NCI-H1092 treated with DMSO at 0.1 percent for 48 hours (cell line): ENCODE measurements at places on chromosomes 2 and 18.

DNA sequence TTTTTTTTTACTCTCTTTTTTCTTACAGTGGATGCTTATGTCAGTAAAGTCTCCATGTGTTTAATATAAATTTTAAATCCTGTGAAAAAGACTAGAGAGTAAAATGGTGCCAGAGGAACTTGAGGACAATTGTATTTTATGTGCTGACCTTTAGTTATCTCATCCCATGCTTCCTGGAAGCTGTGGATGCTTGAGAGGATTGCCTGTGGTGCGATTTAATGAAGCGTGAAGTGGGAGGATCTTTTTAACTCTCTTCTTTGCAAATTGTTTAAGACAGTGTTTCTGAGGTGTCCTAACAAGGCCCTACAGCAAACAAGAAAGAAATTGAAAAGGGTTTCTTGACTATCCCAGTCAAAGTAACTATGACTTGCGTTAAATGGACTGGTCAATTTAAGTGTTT lies 84.2 kb downstream of the DTNA start:
- DNase-seq: no peak

DNA sequence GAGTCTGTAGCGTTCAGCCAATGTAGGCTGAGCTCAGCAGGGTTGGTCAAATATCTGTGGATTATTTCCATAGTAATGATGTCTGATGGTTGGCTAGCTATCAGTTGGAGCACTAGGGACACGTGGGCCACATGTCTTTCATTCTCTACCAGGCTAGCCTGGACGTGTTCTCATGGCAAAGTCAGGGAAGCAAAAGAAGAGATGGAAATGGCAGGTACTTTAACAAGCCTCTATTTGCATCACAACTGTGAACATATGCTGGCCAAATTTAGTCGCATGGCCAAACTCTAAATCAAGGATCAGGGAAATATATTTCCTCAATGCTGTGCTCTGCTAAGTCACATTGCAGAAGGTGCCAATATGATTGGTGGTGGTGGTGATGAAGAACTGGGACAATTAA lies 371.6 kb upstream of the CHST9 start:
- DNase-seq: no peak

DNA sequence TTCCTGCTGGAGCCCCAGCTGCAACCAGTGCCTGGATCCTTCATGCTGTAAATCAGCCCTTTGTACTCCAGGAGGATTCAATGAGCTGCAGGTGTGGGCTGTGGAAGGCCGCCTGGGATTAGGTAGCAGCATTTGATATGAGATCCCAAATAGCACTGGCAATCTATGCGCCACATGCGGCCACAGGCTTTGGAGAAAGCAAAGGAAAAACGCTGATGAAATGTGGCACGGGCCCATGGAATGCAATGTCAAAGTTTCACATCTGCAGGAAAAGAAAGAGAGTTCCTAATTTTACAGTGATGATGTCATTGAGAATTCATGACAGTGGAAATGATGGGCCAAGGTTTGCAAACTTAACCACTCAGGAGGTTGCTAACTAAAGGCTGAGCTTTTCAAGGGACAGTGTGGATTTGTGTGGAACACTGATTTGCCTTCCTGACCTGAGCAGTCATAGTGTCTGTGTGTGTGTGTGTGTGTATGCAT lies 216.4 kb upstream of the OSR1 start:
- DNase-seq: peak; percentile 59

- DNase-seq: no peak
These were observed 30.6 kb upstream of the PPP1R1C start for GRCh38 chr2:181955010-181955409.

DNA sequence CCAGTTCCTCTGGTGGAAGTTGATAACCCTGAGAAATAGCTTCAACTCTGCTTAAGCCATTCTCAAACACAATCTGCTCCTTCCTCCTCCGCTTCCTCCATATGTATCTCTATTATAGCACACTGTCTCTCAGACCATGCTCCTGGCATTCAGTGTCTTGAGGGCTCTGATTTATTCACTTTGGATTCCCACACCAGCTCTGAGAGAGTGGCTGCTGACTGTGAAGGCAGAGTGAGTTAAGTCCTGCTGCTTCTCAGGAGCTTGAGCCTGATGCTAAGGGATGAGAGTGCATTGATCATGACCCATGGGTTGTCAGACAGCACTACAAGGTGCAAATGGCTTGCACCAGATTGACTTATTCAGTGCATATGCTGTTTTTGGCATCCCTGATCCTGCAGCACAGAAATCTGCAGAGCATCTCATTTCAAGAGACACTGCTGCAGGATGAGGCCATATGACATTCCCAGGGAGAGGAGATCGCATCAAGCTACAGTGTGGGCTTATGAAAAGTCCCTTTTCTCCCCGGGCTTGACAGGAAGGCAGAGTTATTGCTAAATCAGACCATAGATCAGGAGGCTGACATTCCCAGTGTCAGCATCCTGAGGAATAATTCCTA lies 500.5 kb upstream of the RAB6C start:
- DNase-seq: no peak

GRCh38 chr2:160042054-160042453 lies 20.4 kb downstream of the PLA2R1 start:
- no peak for DNase-seq

- no peak for DNase-seq
These were observed 56.0 kb downstream of the CDH2 start for GRCh38 chr18:28120828-28121515.

DNA sequence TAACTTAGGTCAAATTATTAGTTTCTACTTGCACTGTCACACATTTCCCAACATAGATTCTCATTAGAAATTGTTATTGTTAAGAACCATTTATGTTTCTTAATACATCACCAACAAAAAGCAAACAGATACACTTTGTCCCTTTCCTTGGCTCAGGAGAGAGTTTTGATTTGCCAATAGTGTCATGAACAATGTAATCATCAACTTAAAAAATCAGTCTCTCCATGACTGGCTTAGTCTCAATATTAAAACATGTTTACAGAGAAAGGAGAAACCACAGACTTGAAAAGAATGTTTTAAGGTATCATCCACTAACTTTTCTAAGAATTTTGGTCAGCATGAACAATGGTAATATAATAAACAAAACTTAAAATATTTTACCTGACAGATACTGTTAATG lies 416.5 kb upstream of the KCNH7 start:
- DNase-seq: no peak

DNA sequence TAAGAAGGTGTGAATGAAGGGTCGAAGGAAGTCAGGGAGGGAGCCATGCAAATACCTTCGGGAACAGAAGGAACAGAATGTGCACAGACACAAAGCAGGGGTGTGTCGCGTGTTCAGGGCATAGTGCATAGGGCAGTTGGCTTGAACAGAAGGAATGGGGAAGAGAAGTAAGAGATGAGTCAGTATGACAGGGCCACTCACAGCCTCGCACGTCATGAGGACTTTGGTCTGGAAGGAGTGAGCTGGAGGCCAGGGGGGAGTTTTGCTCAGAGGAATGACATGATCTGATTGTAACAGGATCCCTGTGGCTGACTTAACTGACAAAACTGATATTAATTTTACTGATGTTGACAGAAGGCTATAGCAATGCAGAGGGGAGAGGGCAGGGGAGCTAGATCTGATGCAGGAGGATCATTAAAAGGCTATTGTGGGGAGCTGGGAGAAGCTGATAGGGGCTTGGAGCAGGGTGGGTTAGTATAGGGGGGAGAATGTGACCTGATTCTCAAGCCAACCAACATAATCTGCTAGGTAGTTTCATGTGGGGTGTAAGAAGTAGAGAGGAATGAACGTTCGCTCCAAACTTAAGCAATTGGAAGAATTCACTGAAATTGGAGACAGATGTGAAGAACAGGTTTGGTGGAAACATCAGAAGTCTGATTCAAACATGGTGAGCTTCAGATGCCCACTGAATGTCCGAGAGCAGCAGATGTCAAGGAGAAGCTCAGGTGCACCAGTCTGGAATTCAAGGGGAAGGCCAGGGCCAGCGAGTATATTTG lies 60.4 kb upstream of the COPS8 start:
- no peak for DNase-seq

DNA sequence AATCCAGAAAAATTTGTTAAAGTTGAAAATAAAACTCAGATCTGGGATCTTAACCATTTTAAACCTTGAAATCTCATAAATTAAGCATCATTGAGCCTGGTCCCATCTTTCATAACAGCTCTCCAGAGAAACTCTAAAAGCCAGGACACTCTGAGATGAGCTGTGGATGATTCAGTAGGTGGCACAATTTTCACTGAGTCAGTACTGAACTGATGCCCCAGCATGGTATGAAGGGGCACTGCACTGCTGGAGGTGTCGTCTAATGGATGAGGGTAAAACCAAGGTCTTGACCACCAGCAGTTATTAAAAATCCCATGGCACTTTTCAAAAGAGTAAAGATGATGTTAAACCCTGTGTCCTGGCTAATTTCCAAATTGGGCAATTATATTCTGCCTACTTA lies 170.6 kb downstream of the FIGN start:
- DNase-seq: no peak

- no peak for DNase-seq
These were observed 30.2 kb downstream of the GLI2 start for GRCh38 chr2:120765678-120766469.
